Stimulated activated CD4-positive, alpha-beta T cell treated with anti-CD3 and anti-CD28 coated beads, TNF-alpha, amount 100 ng/mL, for 1 hour (primary cell): ENCODE measurements at places on chromosomes 2 and 18.

- no peak for DNase-seq
Measured at GRCh38 chr2:229133155-229133772, 137.8 kb downstream of the PID1 start.

DNA sequence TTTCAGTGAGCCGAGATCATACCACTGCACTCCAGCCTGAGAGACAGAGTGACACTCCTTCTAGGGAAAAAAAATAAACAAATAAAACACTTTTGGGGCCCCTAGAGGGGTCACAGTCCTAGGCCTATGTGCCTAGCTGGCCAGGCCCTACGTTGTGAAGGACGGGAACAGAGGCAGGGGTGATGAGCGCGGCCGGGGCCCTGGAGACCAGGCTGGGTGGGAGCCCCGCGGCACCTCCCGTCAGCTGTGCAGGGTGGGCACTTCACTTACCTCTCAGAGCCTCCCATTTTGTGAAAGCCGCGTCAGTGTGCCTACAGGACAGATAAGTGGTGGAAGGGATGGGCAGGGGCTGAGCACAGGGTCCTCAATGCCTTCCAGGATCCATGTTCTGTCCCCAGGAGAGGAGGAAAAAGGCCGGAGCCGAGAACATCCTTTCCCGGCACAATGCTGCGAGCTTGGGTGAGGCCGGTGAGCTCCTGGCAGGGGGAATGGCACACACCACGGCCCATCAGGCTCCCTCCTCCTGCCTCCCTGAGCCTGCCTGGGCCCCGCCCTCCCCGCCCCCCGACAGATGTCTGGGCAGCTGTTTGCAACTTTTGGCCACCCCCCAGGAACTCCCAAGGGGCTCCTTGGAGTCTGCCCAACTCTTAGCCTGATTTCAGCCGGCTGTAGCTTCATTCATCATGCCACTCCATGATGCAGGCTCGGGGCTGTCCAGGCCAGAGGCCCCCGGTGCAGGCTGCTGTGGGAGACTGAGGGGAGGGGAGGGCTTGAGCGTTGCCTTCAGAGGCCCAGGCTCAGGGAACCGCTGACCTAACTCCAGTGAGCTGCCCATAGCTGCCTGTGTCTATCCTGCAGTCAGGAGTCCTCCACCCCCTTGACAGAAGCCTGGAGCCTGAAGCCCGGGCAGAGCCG lies 196.5 kb downstream of the TFCP2L1 start:
- DNase-seq, result no peak

DNA sequence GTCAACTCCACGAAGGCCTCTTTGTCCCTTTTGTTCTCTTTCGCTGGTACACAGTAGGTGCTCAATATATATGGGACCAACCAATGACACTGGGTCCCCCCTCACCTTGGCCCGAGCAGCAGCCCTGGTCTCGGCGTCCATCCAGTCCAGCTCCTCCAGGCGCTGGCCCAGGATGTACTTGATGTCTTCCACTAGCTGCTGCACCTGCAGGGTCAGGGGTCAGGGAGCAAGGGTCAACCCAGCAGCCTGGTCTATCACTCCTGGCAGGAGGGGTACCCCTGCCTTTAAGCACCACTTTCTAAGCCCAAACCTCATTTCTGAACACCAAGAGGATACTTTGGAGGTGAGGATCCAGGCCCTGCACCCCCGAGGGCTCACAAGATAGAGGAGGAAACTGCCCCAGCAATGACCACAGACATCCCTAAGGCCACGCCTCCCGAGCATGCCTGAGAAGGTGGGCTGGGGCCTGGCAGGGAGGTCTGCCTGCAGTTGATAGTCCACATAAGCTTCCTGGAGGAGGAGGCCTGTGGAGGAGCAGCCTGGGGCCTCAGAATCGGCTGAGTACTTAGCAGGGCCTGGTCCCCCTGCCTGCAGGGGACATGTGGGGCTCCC lies 4.2 kb downstream of the ECEL1 start:
- no peak for DNase-seq

- DNase-seq, result no peak
Measured at GRCh38 chr18:75700561-75700960, 273.1 kb upstream of the SMIM21 start.

DNA sequence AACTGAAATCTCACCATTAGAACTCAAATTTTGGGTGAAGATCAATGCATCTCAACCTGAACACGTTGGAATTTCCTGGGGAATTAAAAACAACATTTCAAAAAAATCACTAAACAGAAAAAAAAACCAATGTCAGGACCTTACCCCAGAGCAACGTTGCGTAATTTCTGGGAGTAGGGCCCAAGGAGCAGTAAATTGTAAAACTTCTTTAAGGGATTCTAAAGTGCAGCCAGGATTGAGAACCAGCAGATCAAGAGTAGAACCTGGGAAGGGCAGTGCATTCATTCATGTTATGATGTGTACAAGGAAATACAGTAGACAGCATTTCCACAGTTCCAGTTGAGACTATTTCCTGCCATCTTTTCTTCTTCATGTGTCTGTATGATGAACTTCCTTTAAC lies 56.9 kb downstream of the RHBDD1 start:
- DNase-seq, result no peak

DNA sequence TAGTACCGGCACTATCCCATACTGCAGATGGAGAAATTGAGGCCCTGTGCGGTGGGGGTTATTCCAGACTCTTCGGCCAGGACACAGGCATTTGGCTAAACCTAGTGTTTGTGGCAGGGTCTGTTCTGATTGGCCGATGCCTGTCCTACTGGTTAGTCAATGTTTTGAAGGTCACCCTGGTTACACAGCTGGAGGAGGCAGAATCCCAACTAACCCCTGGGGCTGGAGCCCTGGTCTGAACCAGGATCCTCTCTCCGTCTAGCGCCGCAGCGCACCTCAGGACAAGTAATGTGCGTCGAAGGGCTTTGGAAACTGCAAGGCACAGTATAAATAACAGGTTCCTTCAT lies 19.4 kb downstream of the TEX44 start:
- DNase-seq, result no peak

- DNase-seq, result no peak
Measured at GRCh38 chr2:173339807-173340206, 14.9 kb upstream of the CDCA7 start.

GRCh38 chr2:240796543-240797499 lies 23.2 kb downstream of the KIF1A start:
- DNase-seq, result no peak

DNA sequence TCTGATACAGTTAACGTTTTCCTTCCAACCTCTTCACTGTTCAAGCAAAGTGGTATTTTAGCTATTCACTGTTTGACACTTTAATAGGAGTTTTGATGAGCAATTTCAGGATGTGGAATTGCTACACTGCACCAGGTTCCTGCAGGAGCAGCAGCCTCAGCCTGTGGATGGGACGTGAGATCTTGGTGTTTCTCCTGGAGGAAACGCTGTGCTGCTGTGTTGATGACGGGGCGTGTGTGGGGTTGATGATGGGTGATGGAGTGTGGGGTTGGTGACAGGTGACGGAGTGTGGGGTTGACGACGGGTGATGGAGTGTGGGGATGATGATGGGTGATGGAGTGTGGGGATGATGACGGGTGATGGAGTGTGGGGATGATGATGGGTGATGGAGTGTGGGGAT lies 98.9 kb downstream of the RTP5 start:
- DNase-seq, result no peak

GRCh38 chr2:428591-428990 lies 140.7 kb upstream of the ALKAL2 start:
- DNase-seq, result no peak

- DNase-seq, result no peak
Measured at GRCh38 chr2:223055140-223055539, 3.1 kb downstream of the KCNE4 start.

- DNase-seq, result no peak
Measured at GRCh38 chr2:109726379-109727270, 67.5 kb upstream of the RGPD5 start.

GRCh38 chr2:128300151-128301020 lies 18.3 kb downstream of the HS6ST1 start:
- DNase-seq, result no peak

DNA sequence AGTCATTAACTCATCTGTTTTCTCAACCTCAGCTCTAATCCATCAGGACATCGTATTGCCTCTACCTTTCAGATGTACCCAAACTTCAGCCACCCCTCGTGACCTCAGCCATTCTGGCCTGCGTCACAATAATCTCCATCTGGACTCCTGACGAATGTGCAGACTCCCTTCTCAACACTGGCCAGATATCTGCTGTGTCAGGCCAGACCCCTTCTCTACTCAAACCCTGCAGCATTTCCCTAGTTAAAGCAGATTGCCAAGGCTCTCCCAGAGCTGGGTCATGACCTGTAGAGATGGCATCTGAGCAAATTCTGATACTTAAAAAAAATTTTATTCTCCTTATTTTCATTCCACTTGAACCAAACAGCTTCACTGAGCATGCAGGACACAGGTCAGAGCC lies 69.5 kb upstream of the TMEM18 start:
- no peak for DNase-seq

- no peak for DNase-seq
Measured at GRCh38 chr2:67311536-67311935, 85.6 kb upstream of the ETAA1 start.

DNA sequence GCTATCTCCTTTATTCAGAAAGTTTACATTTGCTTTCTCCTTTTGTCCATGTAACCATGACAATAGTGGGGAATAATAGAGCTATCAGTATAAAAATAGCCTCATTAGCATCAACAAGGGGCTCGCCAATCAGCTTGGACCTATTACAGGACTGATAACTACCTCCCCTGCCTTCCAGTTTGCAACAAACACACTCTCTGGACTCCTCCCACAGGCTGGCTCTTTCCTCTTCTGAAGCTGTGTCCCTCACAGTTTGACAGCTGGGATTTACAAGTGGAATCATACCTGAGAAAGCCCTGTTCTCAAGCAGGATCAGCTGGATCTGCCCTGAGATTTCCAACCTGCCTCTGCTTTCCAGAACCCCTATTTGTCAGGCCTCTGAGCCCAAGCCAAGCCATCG lies 162.5 kb downstream of the GRB14 start:
- no peak for DNase-seq

DNA sequence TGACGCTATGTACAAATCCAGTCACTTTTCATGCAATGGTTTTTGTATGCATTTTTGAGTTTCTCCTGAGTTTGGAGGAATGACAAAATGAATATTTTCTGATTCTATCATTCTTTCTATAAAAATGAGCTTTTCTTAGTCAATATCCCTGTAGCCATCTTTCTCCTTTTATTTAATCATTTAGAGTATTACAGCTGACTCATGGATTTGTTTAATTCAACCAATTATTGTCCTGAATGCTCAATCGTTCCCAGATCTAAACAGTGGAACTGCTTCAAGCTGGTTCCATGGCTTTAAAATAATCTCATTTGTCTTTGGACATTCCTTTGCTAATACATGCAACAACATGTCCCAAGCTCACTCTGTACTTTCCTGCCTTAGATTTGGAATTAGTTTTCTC lies 368.8 kb downstream of the ADCYAP1 start:
- DNase-seq, result no peak

- no peak for DNase-seq
Measured at GRCh38 chr2:216222650-216223352, 113.7 kb downstream of the XRCC5 start.

DNA sequence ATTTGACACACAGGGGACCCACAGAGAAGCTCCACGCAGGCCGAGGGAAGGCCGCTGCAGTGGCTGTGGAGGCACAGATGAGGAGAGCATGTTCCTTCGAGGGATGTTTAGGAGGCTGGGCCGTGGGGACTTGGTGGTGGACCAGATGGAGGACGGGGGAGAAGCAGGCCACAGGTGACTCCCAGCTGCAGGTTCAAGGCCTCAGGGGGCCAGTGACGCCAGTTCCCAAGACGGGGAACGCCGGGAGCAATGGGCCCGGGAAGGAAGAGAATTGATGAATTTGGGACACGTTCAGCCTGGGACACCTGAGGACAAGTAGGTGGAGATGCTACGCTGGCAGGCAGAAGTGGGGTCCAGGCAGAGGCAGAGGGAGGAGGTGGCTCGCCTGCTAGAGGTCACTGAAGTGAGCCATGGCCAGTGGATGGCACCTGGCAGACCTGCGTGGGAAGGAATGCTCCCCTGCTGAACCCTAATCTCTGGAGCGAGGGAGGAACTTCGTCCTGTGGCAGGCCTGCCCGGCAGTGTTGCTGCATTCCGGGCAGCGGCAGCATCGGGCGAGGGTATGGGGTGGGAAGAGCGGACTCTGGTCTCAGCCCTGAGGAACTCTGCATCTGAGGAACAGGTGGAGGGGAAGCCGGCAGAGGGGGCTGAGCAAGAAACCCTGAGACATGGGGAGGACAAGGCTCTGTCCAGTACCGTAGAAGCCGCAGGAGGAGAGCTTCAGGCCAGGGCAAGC lies 25.2 kb upstream of the HPCAL1 start:
- no peak for DNase-seq

GRCh38 chr2:23545811-23546210 lies 160.8 kb downstream of the KLHL29 start:
- no peak for DNase-seq
